Psoas muscle (tissue), 8 donors: ENCODE measurements at places on chromosomes 2 and 18. TPM values are rescaled to one million over a fixed set of nuclear protein-coding genes. Genes with fewer than 3 reads are reported as not detected.

COLEC11 gene
- 1.0 TPM for polyA plus RNA-seq

CABLES1 gene
- polyA plus RNA-seq = 0.46 TPM

CHRNG gene
- polyA plus RNA-seq = 7.3 TPM

CGREF1 gene
- polyA plus RNA-seq = 7.9 TPM

CCBE1 gene
- polyA plus RNA-seq = 0.09 TPM

CYRIA gene
- polyA plus RNA-seq = 3.8 TPM

MC5R gene
- not detected for polyA plus RNA-seq

MC4R gene
- not detected for polyA plus RNA-seq

PKDCC gene
- polyA plus RNA-seq = 209 TPM
